ENCODE measurements at places on chromosomes 1 and 21.

GRCh38 chr21:34812504-34813265, 143.9 kb downstream of the CLIC6 start:
- DNase-seq: peak; percentile 16

DNA sequence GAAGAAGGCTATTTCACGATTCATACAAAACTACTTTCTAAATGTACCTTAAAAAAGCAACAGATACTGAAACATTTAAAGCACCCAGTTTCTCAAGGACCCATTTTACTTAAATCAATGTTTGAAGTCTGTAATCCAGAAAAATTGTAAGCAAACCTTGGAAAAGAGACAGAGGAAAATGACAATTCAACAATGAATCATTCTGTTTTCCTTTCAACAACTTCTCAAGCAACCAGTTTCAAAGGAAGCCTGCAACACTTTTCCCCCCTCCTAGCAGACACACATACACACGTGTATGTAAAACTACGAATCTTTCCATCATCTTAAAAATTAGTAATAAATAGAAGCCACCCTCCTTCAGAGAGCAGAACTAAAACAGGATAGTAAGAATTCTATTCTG, 1.2 kb downstream of the RERE start:
- no peak for DNase-seq

GRCh38 chr1:59678493-59679228, 136.1 kb upstream of the HOOK1 start:
- DNase-seq: no peak

GRCh38 chr1:177464686-177465085, 293.9 kb downstream of the BRINP2 start:
- peak; percentile 50 for DNase-seq

- DNase-seq: no peak
Measured at GRCh38 chr1:204147406-204148383, 4.1 kb downstream of the ETNK2 start.

GRCh38 chr1:217133958-217134856, 411.0 kb upstream of the ESRRG start:
- DNase-seq: no peak

- no peak for DNase-seq
Measured at GRCh38 chr1:21783679-21784603, 992 bp upstream of the USP48 start.

- DNase-seq: no peak
Measured at GRCh38 chr1:12745992-12746323, at the start of gene CFAP107. Gene CFAP107 (plus strand): TSS chr1:12746200. CDS start chr1:12746431, 231 bp downstream.

DNA sequence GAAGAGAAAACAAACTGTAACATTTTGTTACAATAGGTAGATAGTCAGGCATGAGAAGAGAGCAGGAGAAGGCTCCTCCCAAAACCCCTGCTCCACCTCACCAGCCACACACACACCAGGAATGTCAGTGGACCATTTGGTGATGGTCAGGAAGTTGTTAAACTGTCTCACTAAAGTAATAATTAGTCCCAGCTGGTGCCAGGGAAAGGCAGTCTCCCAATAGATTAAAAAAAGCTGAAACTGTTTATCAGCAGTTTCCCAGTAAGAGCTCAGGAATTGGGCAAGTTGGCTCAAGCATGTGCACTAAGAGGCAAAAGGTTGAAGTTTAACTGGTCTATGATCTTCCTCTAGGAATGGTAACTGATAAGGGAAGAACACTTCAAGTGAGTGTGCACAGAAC, 249.6 kb downstream of the COL11A1 start:
- no peak for DNase-seq

- DNase-seq: no peak
Measured at GRCh38 chr21:26847921-26848320, 2.7 kb upstream of the ADAMTS1 start.

GRCh38 chr21:14452031-14452726, 69.2 kb upstream of the HSPA13 start:
- no peak for DNase-seq

- DNase-seq: no peak
Measured at GRCh38 chr1:198845271-198845670, 206.4 kb downstream of the PTPRC start.

DNA sequence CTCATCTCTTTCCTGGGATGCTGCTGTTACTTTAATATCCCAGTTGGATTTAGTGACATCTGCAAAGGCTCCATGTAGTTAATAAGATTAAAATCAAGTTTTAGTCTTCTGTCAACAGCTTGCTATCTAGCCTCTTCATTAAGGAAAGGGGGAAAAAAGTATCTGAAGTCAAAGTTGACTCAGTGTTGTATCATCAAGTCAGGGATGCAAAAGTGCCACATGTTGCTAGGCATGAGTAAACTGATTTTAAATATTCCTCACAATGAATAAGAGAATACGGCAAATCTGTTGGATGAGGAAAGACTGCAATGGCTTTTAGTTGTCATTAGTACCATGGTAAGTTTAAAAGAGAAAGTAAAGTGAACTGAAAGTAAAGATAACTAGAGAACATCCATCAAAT, 383.2 kb upstream of the ZRANB2 start:
- no peak for DNase-seq
